ENCODE measurements at places on chromosomes 2 and 18. TPM values are rescaled to one million over a fixed set of nuclear protein-coding genes. Genes with fewer than 3 reads are reported as not detected.

DNA sequence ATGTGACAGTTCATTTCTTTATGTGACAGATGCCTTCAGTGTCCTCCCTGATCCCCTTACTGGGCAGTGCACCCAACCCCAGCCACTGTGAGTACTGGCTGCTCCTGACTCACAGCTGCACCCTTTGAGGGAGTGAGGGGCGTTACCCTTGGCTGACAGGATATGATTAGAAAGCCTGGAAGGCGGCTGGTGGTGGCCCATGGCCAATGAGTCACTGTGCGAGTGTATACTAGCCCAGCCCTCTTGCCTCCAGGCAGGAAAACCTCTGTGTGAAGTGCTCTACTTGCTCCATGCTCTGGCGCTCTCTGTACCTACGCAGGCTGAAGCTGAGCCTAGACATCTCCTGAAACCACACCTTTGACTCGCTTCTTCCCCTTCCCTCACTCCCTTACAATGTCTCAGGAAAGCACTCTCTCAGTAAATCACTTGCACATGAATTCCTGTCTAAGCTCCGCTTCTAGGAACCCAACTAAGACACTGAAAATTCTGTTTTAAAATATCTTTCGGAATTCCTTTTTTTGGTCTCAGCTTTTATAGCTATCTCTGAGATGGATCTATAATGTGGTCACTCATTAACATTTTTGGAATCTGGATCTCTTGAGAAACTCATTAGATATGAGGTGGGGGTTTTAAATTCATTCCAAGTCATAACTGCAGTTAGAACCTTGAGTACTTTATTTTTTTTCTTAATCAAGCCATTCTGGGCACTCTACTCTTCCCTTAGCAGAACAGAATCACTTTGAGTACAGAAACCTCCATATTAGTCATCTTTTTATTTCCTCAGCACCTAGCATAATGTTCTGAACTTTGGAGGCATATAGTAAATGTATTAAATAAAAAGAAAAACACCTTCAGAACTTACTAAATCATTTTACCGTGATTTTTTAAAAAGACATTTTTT lies 25.3 kb upstream of the STAM2 start:
- no peak for DNase-seq

DNA sequence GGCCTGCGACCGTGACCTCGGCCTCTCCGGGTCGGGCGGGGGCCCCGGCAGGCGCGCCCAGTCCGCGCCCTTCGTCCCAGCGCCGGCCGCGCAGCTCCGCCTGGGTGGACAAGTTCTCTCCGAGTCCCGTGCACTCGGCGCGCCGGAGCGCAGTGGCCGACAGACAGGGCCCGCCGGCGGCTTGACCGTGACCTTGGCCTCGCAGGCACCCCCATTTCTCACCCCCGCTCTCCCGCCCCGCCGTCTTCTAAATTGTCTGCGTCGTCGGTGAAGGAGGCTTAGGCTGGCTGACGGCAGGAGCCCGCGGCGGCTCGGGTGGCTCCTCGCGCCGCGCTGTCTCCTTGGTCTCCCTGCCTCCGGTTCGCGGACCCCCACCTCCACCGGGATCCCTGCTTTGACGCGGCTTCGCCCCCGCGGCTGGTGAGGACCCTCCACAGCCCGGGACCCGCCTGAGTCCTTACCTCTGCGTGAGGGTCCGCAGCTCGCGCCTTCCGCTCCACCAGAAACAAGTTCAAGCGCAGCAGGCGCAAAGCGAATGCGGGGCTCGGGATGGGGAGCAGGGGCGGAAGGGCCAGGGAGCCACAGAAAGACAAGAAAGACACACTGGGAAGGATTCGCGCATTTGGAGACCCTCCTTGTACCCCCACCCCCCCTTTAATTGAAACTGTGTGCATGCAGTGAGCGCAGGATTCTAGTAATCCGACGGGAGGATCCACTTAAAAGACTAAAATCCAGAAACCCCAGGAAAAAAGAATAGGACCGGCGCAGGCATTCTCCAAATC lies 4.0 kb downstream of the PTGR3 start:
- DNase-seq, result no peak

DNA sequence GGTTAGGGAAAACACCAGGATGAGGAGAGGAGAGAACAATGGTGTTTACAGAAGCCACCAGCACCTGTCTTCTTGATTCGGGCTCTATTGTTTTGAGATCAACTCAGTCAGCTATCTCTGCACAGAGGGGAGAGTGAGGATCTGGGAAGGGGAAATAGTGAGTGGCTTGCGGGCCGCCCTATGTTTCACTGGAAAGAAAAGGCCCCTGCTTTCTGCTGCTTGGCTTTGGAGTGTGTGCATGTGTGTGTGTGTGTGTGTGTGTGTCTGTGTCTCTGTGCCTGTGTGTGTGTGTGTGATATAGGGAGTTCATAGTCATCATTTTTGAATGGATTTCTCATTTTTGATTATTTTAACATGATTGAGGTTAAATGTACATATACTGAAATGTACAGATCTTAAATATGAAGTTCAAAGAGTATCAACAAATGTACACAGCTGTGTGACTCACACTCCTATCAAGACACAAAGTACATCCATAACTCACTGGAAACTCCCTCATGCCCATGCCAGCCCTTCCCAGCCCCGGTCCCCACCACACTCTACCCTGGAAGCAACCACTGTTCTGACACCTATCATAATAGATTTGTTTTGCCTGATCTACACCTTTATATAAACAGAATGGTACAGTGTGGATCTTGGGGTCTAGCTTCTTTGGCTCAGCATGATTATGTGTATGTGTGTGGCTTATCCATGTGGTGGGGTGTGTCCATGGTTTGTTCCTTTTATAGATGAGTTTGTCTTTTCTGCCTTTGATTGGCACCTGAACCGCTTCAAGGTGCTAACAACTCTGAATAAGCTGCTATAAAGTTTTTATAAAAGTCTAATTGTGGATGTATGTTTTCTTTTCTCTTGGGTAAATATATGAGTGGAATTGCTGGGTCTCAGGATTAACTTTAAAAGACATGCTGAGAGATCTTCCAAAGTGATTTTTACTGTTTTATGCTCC lies 258.3 kb downstream of the SETBP1 start:
- DNase-seq, result no peak

GRCh38 chr2:227106845-227107759 lies 56.9 kb downstream of the COL4A4 start:
- DNase-seq, result peak; percentile 59

GRCh38 chr2:9380702-9381628 lies 42.4 kb downstream of the ITGB1BP1 start:
- DNase-seq, result no peak

DNA sequence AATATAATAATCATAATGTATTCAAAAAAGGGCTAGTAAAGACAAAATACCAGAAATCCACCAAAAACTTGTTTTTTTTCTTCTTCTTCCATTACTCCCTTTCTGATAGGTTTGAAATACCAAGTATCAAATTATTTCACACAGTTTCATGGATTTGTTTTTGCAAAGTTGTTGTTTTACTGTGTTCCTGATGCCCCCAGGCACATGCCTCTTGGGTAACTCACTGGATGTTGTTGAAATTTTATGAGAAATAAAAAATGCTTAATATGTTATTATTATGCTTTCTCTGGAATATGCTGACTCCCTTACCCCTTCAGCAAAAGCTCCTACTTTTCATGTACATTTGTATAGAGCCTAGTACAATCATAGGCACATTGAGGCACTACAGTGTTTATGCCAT lies 419.6 kb downstream of the NRXN1 start:
- no peak for DNase-seq

Gene LIMS4
- total RNA-seq, result 0.75 TPM

Gene CCDC150
- 31.8 TPM for total RNA-seq

Gene GNLY
- total RNA-seq, result not detected

Gene TMEM182
- total RNA-seq, result 7.9 TPM

Data from neural crest cell (in vitro differentiated cells).